Right cardiac atrium (tissue), 5 donors: ENCODE measurements at places on chromosomes 5 and 9.

DNA sequence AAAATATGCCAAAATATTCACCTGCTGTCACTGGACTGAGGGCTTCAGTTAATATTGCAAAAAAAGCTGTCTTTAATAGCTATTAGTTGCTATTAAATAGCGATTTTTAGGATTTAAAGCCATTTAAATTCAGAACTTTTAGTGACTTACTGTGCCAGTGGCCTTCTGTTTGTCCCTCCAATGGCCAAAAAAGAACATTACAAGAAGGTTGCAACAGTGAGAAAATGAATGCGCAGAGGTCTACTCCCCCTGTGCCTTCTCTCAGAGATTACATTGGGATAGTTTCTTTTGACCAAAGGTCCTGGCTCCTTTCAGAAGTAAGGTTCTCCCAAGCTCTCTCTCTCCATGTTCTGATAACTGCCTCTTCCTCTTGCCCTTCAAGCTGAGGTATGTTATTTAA, 930.3 kb upstream of the ARRDC3 start:
- no peak for DNase-seq

GRCh38 chr5:148336704-148337435, 1.5 kb downstream of the SPINK9 start:
- DNase-seq = no peak

DNA sequence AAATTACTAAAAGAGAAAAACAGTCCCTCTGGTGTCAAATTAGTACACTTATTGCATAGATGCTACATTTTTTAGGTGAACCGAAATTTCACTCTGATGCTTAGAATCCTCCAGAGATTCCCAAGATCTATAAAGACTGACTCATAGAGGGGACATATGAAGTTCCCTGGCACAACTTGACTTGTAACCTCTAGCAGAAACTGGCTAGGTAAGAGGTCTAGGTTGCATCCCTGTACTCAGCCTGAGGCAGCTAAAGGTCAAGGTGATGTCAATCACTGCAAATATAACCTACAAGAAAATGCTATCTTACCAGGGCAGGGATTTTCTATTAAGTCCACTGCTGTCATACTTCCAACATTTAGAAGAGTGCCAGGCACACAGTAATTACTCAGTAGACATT, 24.2 kb downstream of the HOMER1 start:
- no peak for DNase-seq

GRCh38 chr5:13957032-13957645, 12.7 kb upstream of the DNAH5 start:
- no peak for DNase-seq

- DNase-seq = peak; percentile 94
These were observed at the start of gene CXXC5 for GRCh38 chr5:139648205-139649081. Gene CXXC5, plus strand, starts transcription at chr5:139648349. Its CDS starts 32,175 bp downstream, at chr5:139680524.

- DNase-seq = no peak
These were observed 35.0 kb downstream of the SNCAIP start for GRCh38 chr5:122346897-122347581.

GRCh38 chr9:82721593-82721992, 341.3 kb downstream of the RASEF start:
- no peak for DNase-seq

DNA sequence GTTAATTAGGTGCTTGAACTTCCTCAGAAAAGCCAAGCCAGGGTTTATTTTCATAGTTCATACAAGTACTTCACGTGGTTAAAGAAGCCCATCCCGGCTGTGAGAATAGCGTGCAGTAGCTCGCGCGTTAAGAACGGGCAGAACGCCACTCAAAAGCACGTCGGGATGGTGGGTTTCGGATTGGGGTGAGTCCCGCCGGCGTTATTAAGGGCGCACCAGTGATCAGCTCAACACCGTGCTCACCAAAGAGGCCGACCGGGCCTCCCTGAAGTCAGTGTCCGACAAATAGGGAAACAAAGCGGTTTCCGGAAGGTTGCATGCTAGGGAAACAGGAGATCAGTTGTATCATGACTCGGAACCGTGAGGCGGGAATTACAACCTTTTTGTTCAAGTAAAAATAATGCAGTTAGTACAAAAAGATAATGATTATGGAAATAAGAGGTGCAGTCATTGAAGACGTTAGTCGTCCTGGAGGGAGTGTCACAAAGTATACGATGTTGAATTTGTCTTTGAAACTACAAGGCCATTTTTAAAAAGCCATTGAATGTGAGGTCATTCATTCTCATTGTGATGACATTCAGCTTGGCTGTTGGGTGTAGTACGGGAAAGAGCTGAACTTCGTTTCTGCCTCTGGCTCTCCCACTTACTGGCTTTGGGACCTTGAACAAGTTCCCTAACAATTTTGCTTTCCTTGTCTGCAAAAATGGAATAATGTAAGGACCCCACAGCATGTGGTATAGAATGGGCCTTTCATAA, 992 bp downstream of the SETD9 start:
- peak; percentile 53 for DNase-seq
